ENCODE measurements at places on chromosomes 16 and 17.
A peak's percentile ranks its signal among the peaks of the same experiment; 100 is the strongest.

DNA sequence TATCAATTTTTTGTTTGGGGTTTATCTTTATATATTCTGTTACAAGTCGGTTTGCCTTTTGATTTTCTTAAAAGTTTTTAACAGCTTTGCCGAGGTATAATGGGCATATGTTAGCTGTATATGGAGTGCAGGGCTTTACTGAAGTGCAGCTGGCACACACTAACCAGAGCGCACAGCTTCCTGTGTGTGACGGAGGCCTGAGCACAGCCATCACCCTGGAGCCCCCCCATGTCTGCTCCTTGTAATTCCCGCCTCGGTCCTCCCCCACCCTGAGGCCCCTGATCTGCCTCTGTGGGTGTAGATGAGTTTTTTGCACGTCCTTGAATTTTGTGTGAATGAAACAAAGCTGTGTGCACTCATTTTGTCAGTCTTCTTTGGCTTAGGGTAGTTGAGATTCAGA, 60.1 kb upstream of the ZNF750 start:
- no peak for DNase-seq

DNA sequence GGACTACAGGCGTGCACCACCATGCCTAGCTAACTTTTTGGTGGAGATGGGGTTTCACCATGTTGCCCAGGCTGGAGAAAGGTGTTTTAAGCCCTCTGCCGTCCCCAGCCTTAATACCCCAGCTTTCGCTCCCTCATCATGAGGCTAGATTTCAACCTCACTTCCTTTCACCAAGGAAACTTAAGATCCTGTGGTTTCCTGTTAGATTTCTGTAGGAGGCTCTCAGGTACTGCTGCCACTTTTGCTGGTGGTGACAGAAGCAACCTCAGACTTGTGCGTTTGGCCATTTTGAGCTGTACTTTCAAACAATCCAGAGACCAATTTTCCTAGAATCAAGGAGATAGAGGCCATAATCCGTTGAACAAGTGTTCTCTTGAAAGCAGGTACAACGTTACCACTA, 36.2 kb downstream of the MPHOSPH6 start:
- DNase-seq = no peak

DNA sequence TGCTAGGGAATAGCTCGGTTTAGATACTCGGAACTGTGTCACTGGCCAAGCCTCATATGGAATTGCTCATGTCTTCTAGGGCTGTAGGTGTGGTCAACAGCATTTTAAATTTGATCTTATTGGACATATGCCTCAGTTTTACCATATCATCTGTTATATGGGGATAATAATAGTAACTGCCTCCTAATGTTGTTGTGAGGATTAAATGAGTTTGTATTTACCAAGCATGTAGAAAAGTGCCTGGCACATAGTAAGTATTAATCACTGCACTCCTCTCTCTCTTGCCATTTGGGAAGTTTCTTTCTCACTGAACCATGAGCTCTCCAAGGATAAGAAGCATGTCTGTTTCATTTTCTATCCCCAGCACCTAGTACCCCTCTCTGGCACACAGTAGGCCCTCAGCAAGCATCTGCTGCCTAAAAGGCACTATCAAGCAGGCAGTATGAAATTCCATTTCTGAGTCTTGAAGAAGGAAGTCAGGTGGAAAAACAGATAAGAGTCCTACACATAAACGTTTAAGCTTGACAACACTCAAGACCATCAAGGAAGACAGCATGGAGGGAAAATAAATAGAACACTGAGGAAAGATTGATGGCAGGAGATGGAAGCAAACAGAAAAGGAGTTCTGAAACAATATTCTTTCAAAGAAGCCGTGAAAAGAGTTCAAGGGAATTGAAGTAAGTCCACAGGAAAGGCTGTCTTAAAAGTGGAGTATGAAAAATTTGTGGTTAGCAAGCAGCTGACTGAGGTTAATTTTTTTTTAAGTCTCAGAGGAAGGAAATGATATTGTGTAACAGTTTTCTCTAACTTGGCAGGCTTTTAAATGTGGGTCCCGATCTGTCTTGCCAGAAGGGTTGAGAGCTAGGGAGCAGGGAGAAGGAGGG, 2.2 kb upstream of the ATP6V0A1 start:
- DNase-seq = no peak

DNA sequence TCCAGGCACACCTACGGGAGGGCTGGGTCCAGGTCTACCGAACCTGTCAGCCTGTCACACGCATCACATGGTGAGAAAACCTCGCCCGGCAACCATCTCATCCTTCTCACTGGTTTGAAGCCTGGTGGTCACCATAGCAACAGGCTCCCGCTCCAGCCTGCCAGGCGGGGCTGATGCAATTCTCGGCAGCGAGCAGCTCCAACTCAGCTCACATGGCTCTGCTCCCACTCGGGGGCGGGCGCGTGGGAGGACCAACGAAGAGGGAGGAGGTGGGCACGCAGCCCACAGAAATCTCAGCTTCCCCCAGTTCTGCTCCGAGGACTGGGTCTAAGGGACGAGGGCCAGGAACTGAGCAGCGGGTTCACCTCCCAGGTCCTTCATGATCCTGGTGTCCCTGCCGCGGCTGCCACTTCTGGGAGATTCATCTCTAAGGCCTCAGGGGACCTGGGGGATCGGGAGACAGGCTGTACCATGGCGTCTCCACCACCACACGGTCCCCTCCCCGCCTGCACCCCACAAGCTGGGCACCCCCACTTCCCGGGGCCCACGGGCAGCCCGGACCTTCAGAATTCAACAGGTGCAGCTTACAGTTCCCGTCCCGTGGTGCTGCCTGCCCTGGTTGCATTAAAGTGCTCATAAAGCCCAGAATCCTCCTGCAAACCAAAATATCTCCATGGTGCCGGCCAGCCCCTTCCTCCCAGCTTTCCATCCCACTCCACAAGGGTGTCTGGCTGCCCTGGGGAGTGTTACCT, 25.8 kb downstream of the ABR start:
- DNase-seq = no peak

GRCh38 chr17:58615768-58616659, 75.8 kb downstream of the TEX14 start:
- no peak for DNase-seq

- no peak for DNase-seq
Measured at GRCh38 chr16:23132775-23133463, 16.3 kb downstream of the USP31 start.

- DNase-seq = no peak
Measured at GRCh38 chr16:71693164-71693563, 31.3 kb downstream of the PHLPP2 start.

- DNase-seq = no peak
Measured at GRCh38 chr16:27973678-27974077, 89.8 kb downstream of the GSG1L start.

GRCh38 chr17:17849845-17850373, 13.1 kb upstream of the SREBF1 start:
- peak; percentile 40 for DNase-seq

GRCh38 chr16:15507301-15507958, 73.0 kb downstream of the BMERB1 start:
- DNase-seq = no peak

GRCh38 chr16:74743045-74743667, 31.5 kb downstream of the FA2H start:
- DNase-seq = no peak

GRCh38 chr17:17073581-17074403, 31.5 kb downstream of the MPRIP start:
- no peak for DNase-seq

GRCh38 chr17:798246-798645, 16.1 kb downstream of the MRM3 start:
- DNase-seq = no peak

DNA sequence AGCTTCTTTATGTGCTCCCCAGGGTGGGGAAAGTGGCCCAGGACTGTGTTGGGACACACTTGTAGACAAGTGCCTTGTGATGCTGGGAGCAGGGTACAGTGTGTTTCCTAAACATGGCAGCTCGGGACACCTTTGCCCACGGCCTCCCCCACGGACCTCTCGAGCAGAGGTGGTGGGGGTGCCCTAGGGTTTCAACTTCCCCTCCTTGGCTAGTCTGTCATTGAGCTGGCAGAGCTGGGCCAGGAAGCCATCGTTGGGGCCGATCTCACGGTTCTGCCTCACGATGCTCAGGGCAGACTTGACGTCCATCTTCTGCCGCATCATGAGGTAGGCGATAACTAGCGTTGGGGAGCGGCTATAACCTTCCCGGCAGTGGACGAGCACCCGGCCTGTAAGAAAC, 9.4 kb downstream of the DUSP3 start:
- no peak for DNase-seq

GRCh38 chr17:11459861-11460331, 138.4 kb upstream of the DNAH9 start:
- DNase-seq = no peak

DNA sequence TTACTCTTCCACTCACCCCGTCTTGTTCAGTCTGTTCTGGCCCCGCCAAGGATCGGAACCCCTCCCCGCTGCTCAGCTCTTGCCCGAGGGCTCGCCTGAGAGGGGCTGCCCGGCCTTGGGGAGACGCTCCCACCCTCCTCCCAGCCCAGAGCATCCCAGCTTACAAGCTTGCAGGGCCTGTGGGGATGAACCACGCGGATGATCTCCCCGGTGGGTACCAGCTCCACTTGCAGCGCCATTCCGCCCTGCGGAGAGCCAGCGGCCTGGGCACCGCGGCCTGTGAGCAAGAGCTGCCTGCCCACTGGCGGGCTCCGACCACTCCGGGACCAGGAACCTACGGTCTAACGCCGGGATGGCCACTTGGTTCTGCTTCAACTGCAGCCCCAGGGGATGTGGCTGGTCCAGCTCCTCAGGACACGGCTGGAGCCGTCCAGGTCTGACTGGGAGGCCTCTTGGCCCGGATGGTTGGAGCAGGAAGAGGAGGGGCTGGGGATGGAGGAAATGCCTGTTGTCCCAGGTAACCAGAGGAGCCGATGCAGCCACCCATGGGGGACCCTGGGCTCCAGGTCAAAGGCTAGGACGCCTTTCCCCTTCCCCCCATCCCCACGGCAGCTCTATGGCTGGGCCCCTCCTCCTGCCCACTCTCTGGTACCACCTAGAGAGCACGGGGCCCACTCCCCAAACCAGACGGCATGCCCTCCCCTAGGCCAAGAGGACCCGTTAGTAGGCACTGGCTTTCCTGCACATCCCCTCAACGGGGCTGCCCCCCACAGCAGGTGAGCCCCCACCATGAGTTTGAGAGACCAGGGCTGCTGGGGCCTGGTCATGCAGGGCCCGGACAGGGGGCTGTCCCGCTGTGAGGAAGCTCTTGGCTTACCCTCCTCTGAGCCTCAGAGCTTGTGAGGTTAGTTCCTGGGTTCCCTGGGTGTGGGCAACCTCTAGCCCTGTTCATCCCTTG, at the start of gene MYO1C:
Gene MYO1C (minus strand): TSS at position 438 of the 958 bp plus-strand sequence. CDS start 199 bp downstream, at position 239.
- no peak for DNase-seq

- no peak for DNase-seq
Measured at GRCh38 chr17:46773221-46773605, 45.3 kb downstream of the WNT3 start.

DNA sequence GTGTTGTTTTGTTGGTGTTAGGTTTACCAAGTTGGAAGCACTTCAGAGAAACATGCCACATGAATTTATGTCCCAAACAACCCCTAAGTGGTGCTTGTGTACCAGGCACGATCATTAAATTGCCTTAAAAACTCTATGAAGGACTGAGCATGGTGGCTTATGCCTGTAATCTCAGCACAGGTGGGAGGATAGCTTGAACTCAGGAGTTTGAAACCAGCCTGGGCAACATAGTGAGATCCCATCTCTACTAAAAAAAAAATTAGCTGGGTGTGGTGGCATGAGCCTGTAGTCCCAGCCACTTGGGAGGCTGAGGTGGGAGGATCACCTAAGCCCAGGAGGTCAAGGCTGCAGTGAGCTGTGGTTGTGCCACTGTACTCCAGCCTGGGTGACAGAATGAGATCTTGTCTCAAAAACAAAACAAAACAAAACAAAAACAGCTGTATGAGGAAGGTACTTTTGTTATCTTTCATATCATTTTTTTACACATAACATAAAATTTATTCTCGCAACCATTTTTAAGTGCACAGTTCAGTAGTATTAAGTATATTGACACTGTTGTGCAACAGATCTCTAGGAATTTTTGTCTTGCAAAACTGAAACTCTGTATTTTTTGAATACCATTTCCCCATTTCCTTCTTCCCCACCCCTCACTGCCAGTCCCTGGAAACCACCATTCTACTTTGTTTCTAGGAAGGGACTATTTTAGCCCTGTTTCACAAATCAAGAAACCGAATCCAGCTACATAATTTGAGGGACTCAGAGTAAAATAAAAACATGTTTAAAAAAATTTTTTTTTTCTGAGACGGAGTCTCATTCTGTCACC, 14.3 kb upstream of the RBBP6 start:
- no peak for DNase-seq

DNA sequence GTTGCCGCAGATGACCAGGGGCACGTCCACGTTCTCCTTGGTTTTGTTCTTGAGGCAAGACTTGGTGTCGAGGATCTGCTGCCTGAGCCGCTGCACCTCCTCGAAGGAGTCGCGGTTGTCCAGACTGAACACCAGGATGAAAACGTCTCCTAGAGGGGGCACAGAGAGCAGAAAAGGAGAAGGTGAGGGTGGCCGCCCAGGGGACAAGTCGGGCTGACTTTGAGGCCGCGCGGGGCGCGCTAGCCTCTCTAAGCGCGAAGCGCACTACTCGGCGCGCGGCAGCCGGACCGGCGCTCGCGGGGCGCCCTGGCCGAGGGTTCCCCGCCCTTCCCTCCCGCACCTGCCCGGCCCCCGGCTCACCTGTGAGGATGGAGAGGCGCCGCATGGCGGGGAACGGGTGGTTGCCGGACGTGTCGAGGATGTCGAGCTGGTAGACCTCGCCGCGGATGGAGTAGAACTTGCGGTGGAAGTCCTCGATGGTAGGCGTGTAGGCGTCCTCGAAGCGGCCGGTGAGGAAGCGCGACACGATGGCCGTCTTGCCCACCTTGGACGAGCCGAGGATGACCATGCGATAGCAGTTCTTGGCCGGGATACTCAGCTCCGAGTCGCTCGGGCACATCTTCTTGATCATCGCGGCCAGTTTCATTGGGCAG, 533 bp downstream of the RASD1 start:
- DNase-seq = no peak

DNA sequence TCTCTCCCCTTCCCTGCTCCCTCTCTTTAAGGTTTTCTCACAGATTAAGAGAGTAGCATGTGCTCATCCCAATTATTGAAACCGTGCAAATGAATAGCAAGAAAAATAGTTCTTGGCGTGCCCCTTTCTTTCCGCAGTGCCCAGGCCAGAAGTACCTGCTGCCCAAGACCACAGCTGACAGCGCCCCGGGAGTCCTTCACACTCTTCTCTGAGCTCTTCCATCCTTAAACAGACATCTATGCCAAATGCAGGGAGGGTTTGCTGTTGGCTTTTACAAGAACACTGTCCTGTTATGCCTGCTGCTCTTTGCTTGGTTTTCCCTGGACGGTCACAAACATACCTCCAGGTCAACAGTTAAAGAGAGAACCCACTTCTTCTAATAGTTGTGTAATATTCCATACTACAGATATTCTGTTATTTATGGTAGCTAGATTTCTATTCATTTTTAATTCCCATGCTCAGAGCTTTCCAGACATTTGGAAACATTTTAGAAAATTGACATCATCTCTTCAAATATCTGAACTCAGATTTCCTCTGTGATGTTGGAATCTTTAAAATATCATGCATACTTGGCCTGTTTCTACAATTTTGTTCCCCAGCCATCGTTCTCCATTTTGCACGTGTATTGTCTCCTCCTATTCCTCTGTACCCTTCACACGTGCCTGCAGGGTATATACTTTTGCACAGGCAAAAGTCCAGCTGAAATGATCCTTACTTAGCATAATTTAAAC, 416.7 kb downstream of the WWOX start:
- DNase-seq = no peak
